ENCODE measurements at places on chromosomes 1 and 21. TPM values are rescaled to one million over a fixed set of nuclear protein-coding genes. Genes with fewer than 3 reads are reported as not detected.
A peak's percentile ranks its signal among the peaks of the same experiment; 100 is the strongest.

- H3K27me3 ChIP-seq = no peaks in the 10 kb centered on the region
- no peak within 1 kb of the TSS for H3K4me3 ChIP-seq
Observed at GRCh38 chr1:153357853-153358690, at the start of gene S100A9. TSS of gene S100A9 (plus strand) at chr1:153357854. CDS start at chr1:153358284, 430 bp downstream.

- H3K4me3 ChIP-seq = no peak overlapping the region
- no peaks in the 10 kb centered on the region for H3K4me1 ChIP-seq
- no peak for DNase-seq
- no peaks in the 10 kb centered on the region for H3K36me3 ChIP-seq
- H3K27ac ChIP-seq = no peak overlapping the region
Observed at GRCh38 chr1:107362468-107363140, 221.8 kb downstream of the NTNG1 start.

DNA sequence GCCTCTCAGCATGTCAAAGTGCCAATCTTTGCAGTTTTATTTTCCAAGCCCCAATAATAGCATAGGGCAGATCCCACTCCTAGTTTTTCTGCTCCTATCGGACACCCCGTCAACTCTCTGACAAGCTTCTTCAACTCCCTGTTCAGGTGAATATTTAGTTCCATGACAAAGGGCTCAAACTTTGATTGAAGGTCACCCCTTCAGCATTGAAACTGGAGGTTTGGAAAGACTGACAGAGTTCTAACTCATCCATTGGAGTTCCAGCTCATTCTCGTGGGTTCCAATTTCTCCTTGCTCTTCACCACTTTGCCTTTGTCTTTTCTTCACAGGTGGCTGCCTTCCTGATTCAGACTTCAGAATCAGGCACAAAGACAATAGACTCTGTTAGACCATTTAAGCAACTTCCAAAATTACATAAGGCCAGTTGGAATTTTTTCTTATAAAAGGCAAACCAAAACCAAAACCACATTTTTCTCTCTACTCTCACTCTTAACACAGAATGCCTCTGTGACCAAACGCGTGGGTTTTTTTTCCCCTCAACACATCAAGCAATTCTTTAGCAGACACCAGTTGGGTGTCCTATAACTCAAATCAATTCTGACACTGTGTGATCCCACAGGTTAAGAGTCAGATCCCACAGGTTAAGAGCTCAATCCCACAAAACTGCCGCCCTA is 169.3 kb upstream of the USP25 start:
- H3K4me3 ChIP-seq = no peak overlapping the region
- DNase-seq = no peak
- H3K4me1 ChIP-seq = no peaks in the 10 kb centered on the region
- no peaks in the 10 kb centered on the region for H3K36me3 ChIP-seq
- H3K27ac ChIP-seq = no peak overlapping the region

GRCh38 chr1:184838504-184838951 is 83.9 kb upstream of the EDEM3 start:
- H3K36me3 ChIP-seq = no peaks in the 10 kb centered on the region
- no peak overlapping the region for H3K4me3 ChIP-seq
- H3K27ac ChIP-seq = peak overlapping the region; percentile 82
- peaks cover 37% of the 10 kb centered on the region for H3K4me1 ChIP-seq
- no peaks in the 10 kb centered on the region for H3K27me3 ChIP-seq
- peak; percentile 80 for DNase-seq

- H3K27me3 ChIP-seq = peaks cover 7% of the 10 kb centered on the region
- no peaks in the 10 kb centered on the region for H3K36me3 ChIP-seq
- H3K4me1 ChIP-seq = no peaks in the 10 kb centered on the region
- no peak overlapping the region for H3K4me3 ChIP-seq
Observed at GRCh38 chr1:205577874-205578658, 53.7 kb downstream of the ELK4 start.

GRCh38 chr21:45387506-45387905 is 17.5 kb upstream of the COL18A1 start:
- H3K27me3 ChIP-seq = no peaks in the 10 kb centered on the region
- H3K4me1 ChIP-seq = peaks cover 14% of the 10 kb centered on the region
- DNase-seq = no peak

GRCh38 chr1:183023601-183024316 is 539 bp downstream of the LAMC1 start:
- no peaks in the 10 kb centered on the region for H3K27me3 ChIP-seq
- no peaks in the 10 kb centered on the region for H3K36me3 ChIP-seq
- peak overlapping the region; percentile 86 for H3K4me3 ChIP-seq
- peak overlapping the region; percentile 98 for H3K27ac ChIP-seq
- H3K4me1 ChIP-seq = peaks cover 64% of the 10 kb centered on the region

- peaks cover 21% of the 10 kb centered on the region for H3K36me3 ChIP-seq
- no peak for DNase-seq
- H3K27me3 ChIP-seq = no peaks in the 10 kb centered on the region
- H3K4me1 ChIP-seq = no peaks in the 10 kb centered on the region
Observed at GRCh38 chr1:36098650-36099365, 10.1 kb downstream of the ADPRS start.

DNA sequence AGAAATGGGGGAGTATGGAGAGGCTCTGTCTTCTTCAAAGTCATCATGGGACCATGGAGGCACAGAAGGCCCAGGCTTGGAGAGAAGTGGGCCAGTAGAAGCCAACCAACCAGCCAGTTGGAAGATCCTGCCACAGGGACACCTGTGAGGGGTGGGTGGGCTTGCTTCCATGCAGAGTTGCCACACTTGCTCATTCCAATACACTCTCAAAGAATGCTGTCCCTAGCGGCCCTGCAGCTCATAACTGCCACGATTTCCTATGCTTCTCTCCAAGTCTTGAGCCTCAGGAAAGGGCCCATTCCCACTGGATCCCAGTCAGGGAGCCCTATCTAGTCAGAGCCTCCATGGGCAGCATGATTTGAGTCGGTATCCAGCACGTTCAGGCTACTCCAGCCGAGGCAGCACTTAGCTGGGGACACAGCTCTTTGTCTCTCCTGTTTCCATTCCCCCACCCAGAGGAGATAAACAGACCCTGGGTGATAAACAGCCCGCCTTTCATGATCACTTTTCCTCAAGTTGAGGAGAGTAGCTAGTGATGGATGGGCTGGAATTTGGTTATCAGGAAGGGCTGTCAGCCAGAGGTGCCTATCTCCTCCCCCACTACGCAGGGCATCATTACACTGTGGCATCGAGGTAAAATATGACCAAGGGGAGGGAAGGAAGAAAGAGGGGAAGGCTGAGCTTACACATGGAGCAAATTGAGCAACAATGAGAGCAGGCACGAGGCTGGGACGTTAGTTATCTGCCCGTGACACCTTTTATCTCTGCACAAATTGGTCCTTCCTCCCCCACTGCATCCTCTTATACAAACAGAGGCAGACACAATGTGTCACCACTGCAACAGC is 64.6 kb downstream of the ERI3 start:
- no peak for DNase-seq
- H3K27ac ChIP-seq = no peak overlapping the region
- H3K4me1 ChIP-seq = peaks cover 16% of the 10 kb centered on the region
- no peaks in the 10 kb centered on the region for H3K36me3 ChIP-seq

DNA sequence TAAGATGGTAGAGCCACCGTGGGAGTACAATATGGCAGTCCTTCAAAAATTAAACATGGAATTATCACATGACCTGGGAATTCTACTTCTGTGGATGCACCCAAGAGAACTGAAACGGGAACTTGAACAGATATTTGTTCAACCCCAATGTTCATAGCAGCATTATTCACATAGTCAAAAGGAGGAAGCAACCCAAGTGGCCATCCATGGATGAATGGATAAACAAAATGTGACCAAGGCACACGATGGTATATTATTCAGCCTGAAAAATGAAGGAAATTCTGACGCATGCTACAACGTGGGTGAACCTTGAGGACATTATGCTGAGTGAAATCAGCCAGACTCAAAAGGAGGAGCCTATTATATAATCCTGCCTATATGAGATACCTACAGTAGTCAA is 22.8 kb upstream of the LAPTM5 start:
- H3K4me1 ChIP-seq = peaks cover 5% of the 10 kb centered on the region
- no peak overlapping the region for H3K4me3 ChIP-seq
- no peak overlapping the region for H3K27ac ChIP-seq
- H3K36me3 ChIP-seq = no peaks in the 10 kb centered on the region

- peaks cover 3% of the 10 kb centered on the region for H3K27me3 ChIP-seq
- DNase-seq = no peak
- H3K4me3 ChIP-seq = no peak overlapping the region
Observed at GRCh38 chr1:22870201-22870871, 102.3 kb downstream of the LACTBL1 start.

DNA sequence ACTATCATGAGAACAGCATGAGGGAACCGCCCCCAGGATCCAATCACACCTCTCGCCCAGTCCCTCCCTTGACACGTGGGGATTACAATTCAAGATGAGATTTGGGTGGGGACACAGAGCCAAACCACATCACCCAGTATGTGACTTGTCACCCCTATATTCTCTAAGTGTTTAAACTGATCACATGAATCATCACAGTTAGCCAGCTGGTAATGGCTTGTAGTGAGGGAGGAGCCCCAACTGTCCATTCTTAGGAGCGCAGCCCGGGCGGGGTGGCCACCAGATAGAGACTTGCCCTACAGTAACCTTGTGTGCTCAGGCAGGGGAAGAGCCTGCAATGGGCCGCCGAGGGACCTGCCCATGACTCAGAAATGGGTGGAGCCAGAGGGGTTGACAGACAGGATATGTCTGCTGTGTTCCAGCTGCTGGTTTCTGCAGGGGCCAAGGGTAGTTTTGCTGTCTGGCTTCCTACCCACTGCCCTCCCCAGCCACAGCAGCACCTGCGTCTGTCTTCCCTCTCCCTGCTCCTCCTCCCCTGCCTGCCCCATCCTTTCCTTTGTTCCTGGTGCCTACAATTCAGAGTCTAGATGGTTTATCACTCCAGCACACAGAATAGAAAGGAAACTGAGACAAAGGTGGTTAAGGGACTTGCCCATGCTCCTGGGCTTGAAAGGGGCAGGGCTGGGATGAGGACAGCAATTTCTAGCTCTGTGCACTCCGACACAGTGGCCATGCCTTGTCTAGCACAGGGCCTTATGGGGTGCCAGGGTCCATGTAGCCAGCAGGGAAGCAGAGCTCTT is 9.2 kb downstream of the ABCG1 start:
- H3K27me3 ChIP-seq = no peaks in the 10 kb centered on the region
- H3K4me1 ChIP-seq = peaks cover 55% of the 10 kb centered on the region
- H3K4me3 ChIP-seq = no peak overlapping the region
- peak; percentile 95 for DNase-seq
- peak overlapping the region; percentile 93 for H3K27ac ChIP-seq
- H3K36me3 ChIP-seq = no peaks in the 10 kb centered on the region

GRCh38 chr21:15775981-15776380 is 46.2 kb downstream of the USP25 start:
- H3K36me3 ChIP-seq = peaks cover 2% of the 10 kb centered on the region
- no peak for DNase-seq
- H3K4me3 ChIP-seq = no peak overlapping the region
- peaks cover 61% of the 10 kb centered on the region for H3K4me1 ChIP-seq

DNA sequence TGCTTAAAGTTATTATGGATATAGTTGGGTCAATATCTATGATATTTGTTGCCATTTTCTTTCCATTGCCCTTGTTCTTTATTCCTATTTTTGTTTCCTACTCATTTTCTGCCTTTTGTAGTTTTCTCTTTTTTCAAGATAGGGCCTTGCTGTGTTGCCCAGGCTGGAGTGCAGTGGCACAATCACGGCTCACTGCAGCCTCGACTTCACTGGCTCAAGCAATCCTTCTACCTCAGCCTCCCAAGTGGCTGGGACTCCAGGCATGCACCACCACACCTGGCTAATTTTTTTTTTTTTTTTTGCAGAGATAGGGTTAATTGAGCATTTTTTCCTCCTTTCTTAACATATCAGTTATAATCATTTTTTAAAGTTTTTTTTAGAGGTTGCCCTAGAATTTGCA is 92.7 kb downstream of the TOMM20 start:
- no peaks in the 10 kb centered on the region for H3K27me3 ChIP-seq
- no peak overlapping the region for H3K4me3 ChIP-seq

DNA sequence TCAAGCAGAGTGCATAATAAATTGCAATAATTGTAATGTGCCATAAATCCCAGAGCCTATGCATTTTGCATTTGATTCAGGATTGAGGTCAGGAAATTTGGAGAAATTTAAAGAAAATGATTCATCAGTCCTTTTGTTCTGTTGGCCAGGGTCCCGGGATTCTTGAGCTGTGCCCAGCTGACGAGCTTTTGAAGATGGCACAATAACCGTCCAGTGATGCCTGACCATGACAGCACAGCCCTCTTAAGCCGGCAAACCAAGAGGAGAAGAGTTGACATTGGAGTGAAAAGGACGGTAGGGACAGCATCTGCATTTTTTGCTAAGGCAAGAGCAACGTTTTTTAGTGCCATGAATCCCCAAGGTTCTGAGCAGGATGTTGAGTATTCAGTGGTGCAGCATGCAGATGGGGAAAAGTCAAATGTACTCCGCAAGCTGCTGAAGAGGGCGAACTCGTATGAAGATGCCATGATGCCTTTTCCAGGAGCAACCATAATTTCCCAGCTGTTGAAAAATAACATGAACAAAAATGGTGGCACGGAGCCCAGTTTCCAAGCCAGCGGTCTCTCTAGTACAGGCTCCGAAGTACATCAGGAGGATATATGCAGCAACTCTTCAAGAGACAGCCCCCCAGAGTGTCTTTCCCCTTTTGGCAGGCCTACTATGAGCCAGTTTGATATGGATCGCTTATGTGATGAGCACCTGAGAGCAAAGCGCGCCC is 8.7 kb downstream of the PROX1 start:
- H3K27ac ChIP-seq = peak overlapping the region; percentile 60
- DNase-seq = peak; percentile 66
- H3K27me3 ChIP-seq = no peaks in the 10 kb centered on the region
- no peaks in the 10 kb centered on the region for H3K36me3 ChIP-seq

DNA sequence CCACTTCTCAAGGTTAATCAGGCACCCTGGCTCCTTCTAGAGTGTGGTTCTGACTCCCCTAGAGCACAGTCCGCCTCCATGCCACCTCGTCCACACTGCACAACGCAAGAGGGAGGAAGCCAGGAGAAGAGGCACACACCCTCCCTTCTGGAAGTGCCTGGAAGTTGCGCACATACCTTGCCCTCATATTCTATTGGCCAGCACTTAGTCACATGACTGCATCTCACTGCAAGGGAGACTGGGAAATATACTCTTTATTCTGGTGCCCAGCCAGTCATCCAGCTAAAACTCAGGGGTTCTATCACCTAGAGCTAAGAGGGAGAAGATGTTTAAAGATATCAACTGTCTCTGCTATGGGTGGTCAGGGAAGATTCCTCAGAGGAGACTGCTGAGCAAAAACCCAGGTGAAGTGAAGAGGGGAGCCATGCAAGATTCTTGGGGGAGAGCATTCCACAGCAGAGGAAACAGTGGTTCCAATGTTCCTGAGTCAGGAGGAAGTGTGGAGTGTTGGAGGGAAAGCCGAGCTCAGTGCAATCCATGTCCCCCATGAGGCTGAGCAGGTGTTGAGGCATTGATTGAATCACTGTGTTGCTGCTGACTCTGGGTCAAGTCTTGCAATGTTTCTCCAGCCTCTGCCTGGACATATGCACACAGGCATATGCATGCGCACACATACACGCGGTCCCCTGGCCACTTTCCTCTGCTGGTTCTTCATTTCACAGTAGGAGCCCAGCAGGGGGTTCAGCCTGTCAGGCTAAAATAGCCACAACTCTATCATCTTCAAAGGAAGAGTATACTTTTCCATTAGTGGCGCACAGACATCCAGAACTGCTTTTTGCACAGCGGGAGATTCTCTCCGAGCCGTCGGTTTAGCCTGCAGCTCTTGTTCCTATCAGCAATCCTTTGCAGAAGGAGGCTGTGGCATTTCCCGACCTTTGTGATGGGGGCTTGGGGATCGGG is 22.3 kb upstream of the KLHDC7A start:
- H3K27ac ChIP-seq = no peak overlapping the region
- no peak for DNase-seq
- H3K4me1 ChIP-seq = no peaks in the 10 kb centered on the region
- no peak overlapping the region for H3K4me3 ChIP-seq

The RAB42 gene
- not detected for total RNA-seq

The DOCK7 gene
- 11.4 TPM for total RNA-seq

The ST6GALNAC3 gene
- total RNA-seq = 3.3 TPM

The CA6 gene
- not detected for total RNA-seq

The CHRM3 gene
- total RNA-seq = not detected

The LCE1F gene
- total RNA-seq = not detected

The ATXN7L2 gene
- 4.2 TPM for total RNA-seq
